ENCODE measurements at places on chromosomes 2 and 18.

DNA sequence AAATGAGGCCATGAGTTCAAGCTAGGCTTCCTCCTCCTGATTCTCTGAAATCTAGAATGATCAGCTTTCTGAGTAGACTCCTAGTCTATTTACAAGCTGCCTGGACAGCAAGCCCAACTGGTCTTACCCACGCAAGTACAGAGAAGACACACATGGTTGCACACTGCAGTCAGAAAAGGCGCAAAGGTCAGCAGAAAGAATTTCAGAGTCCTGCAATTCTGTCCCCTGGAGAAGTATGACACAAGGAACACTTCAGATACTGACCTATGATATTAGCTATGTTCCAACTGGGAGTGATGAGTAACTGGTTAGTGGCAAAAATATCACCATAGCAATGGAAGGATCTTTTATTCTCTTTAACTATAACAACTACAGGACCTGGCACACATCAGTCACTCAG, 336.1 kb upstream of the PKDCC start:
- DNase-seq: no peak

GRCh38 chr2:230708204-230708603, 4.4 kb upstream of the CAB39 start:
- DNase-seq: no peak

DNA sequence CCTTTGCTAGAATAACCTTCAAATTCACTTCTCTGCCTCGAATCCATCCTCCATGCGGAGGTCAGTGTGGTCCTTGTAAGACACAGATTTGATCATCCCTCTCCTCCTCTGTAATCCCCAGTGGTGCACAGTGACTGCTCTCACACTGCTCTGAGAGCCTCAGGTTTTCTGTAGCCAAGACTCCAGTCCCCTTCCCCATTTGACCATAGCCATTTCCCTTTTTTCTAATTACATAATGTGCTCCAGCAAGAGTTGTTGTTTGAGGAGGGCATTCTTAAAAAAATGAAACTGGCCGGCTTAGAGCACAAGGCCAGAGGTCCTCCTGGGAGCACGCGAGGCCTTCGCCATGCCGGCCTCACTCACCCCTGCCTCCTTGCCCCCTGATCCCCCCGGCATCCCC, 34.7 kb upstream of the LPIN1 start:
- DNase-seq: peak; percentile 70

- DNase-seq: no peak
These were observed 299.8 kb downstream of the DPP10 start for GRCh38 chr2:114742245-114742644.

DNA sequence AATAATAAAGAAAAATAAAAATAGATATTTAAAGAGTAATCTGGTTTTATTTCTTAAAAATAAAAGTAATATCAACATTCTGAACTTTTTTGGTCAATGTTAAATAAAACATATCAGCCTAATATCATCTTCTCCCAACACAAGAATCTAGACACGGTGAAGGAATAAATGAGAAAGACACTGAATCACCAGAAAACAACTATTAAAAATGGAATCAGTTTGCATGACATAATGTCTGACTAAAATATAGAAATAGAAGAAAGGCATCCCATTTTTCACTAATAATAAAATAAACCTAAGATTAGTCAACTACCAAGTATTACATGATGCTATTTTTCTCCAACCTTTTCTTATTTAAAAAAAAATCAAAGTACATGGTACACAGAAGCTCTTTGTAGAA, 30.8 kb upstream of the TNFAIP6 start:
- no peak for DNase-seq

DNA sequence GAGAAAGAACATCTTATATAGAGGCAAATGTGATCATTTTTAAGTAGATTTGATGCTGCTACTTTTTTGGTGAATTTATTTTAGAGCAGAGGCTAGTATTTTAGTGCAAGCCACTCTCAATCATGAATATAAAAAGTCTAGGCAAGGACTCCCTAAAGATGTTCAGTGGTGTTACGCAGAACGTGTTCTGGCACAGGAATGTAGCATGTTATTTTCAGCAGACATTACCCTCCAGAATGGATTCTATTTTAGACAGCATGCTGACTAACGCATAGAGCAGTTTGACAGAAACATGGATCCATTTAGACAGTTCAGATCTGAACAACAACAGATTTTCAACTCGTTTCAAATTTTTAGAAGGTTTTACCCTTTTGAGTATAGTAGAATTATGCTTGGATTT, 54.1 kb downstream of the DSC3 start:
- DNase-seq: no peak
